HEK293T (cell line): ENCODE measurements at places on chromosomes 12 and 14.

- no peak for DNase-seq
Observed at GRCh38 chr12:108046135-108046534, 83.0 kb upstream of the WSCD2 start.

- DNase-seq = no peak
Observed at GRCh38 chr12:24573621-24574020, 375.3 kb downstream of the BCAT1 start.

DNA sequence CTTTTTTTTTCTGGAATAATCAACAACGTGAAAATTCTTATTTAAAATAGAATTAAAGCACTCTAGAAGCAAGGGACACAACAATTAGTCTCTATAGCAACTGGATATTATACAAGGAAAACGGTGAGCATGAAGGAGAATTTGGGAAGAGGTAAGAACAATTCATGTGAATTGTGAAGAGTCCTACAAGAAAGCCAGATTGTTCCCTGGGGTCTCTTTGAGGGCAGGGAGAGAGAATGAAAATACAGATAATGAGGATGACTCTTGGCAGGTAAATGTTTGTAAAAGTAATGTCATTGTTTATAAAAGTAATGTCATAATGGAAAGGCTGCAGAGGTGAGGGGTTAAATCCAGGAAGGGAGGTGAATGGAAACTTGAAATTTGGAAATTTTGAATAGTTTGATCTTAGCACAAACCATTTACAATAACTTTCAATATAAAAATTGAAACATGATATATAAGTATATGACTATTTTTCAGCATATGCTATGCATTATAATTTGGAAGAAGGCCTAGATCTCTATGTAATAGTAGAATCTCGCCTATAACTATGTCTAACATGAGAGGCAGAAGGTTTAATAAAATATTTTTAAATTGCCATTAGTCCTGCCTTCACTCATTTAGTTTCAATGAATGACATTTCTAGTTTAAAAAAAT lies 378.8 kb upstream of the DCN start:
- no peak for DNase-seq

DNA sequence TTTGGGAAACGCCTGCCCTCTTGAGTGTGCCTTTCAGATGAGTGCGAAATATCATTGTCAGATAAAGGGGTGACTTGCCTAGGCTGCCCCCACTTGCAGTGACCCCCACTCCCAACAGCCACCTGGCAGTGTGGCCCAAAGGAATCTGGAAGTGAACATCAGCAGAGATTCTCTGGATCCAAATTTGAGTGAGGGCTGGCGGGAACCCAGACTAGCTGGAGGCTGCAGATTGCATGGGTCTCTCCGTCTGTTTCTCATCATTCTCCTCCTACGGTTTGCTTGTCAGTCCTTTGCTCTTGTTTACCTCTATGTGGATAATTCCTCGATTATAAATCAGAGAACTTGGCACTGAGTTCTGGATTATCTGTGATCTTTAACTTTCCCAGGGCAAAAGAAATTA lies 280.8 kb downstream of the ZFP36L1 start:
- no peak for DNase-seq

GRCh38 chr12:30926243-30927221 lies at the start of gene TSPAN11:
Gene TSPAN11 (plus strand): TSS chr12:30926748. CDS start chr12:30953992, 27,244 bp downstream.
- DNase-seq = peak; percentile 57

DNA sequence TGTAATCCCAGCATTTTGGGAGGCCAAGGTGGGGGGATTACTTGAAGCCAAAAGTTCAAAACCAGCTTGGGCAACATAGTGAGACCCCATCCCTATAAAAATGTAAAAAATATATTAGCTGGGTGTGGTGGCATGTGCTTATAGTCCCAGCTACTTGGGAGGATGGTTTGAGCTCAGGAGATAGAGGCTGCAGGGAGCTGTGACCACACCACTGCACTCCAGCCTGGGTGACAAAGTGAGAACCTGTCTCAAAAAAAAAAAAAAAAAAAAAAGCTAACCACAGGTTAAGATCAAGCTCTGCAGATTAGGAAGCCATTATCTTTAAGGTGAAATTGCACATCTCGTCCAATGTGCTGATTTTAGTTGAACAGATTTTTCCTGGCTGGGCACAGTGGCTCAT lies 23.7 kb upstream of the CERS5 start:
- no peak for DNase-seq

DNA sequence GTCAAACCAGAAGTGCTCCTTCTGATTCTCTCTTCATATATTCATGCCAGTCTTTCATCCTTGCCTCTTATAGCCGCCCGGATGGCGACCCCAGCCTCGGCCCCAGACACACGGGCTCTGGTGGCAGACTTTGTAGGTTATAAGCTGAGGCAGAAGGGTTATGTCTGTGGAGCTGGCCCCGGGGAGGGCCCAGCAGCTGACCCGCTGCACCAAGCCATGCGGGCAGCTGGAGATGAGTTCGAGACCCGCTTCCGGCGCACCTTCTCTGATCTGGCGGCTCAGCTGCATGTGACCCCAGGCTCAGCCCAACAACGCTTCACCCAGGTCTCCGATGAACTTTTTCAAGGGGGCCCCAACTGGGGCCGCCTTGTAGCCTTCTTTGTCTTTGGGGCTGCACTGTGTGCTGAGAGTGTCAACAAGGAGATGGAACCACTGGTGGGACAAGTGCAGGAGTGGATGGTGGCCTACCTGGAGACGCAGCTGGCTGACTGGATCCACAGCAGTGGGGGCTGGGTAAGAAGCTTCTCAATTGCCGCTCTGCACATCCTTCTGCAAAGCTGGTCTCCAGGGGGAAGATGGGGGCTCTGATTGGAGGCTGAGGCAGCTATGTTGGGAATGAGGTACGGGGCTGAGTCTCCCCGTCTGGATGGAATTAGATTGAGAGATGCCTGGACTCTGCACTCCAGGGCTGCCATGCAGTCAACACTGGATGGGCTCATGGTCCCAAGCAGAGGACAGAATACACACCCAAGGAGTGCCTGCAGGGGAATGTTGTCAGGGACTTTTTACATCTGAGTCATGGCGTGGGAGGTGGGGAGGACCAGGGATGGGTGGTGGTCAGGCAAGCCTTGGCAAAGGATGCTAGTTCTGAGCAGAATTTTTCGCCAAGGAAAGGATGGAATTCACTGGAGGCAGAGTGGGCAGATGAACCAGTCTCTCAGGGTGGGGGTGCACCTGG lies 1.3 kb downstream of the BCL2L2 start:
- DNase-seq = no peak

GRCh38 chr12:103166949-103167348 lies 209.5 kb downstream of the ASCL1 start:
- no peak for DNase-seq

DNA sequence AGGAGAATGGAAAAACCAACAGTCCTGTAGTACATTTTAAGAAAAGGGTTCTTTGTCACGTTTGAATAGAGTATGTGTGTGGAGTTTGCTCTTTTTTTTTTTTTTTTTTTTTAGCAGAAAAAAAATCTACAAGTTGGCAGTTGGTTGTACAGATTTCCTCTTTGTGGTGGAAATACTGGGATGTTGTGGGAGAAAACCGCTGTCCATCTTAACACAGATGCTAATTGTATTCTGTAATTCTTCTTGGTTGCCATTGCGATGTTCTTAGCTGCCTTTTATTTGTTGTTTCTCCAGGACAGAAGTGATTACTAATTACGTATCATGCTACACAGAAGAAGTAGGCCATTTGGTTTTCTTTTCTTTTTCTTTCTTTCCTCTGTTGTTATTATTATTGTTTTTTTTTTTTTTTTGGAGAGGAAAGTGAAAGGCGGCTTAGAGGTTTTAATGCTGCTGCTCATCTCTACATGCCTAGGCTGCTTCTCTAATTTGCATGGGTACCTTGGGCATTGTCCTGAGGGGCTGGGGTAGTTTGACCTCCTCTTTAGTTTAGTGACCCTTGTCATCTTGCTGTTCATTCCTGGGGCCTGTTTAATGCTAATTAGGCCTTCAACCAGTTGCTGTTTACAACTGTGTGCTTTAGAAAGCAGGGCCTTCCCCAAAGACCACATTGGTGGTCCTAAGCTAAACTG lies 94.7 kb downstream of the TMTC2 start:
- no peak for DNase-seq

- peak; percentile 8 for DNase-seq
Observed at GRCh38 chr12:18139989-18140596, 50.1 kb upstream of the RERGL start.

GRCh38 chr14:36367985-36368774 lies 47.7 kb upstream of the MBIP start:
- DNase-seq = no peak
